Gastroesophageal sphincter (tissue), 4 donors: ENCODE measurements at places on chromosomes 12 and 14. TPM values are rescaled to one million over a fixed set of nuclear protein-coding genes. Genes with fewer than 3 reads are reported as not detected.
A peak's percentile ranks its signal among the peaks of the same experiment; 100 is the strongest.

DNA sequence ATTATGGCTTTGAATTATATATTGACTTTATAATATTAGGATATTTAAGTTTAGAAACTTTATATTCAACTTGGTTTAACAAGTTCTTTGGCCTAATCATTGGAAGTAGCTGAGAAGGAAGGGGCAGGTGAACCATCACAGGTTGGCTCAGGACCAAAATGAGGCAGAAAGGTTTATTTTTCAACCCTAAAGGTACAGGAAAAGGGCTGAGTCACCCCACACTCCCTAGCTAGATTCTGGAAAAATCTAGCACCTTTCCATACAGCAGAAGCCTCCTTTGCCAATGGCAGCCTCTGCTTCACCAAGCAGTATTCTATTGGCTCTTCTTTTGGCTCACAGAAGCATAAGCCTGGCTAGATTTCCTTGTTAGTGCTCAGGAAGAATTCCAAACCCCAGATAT, 19.3 kb upstream of the MED6 start:
- H3K36me3 ChIP-seq, result no peaks in the 10 kb centered on the region
- no peak for ATAC-seq
- H3K27ac ChIP-seq, result no peak overlapping the region
- H3K27me3 ChIP-seq, result peaks cover 4% of the 10 kb centered on the region
- no peak overlapping the region for H3K4me3 ChIP-seq

- no peaks in the 10 kb centered on the region for H3K27me3 ChIP-seq
- no peak overlapping the region for H3K27ac ChIP-seq
- no peak for ATAC-seq
- H3K36me3 ChIP-seq, result no peaks in the 10 kb centered on the region
- H3K4me3 ChIP-seq, result no peak overlapping the region
- no peaks in the 10 kb centered on the region for H3K4me1 ChIP-seq
Observed at GRCh38 chr12:108625228-108625627, 8.5 kb downstream of the SELPLG start.

- H3K4me3 ChIP-seq, result no peak overlapping the region
- no peaks in the 10 kb centered on the region for H3K4me1 ChIP-seq
- no peak overlapping the region for H3K27ac ChIP-seq
Observed at GRCh38 chr12:41367726-41368405, 179.7 kb downstream of the PDZRN4 start.

DNA sequence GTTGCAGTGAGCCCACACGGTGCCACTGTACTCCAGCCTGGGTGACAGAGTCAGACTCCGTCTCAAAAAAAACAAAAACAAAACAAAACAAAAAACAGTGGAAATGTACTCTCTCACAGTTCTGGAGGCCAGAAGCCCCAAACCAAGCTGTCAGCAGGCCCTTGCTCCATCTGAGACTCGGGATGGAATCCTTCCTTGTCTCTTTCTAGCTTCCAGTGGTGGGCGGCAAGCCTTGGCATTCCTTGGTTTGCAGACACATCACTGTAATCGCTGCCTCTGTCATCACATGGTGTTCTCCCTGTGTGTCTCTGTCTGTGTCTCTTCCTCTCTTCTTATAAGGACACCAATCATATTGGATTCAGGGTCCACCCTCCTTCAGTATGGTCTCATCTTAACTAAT, 6.4 kb downstream of the TNS2 start:
- peak overlapping the region; percentile 99 for H3K27ac ChIP-seq
- no peak overlapping the region for H3K4me3 ChIP-seq
- H3K4me1 ChIP-seq, result peaks cover 49% of the 10 kb centered on the region
- no peaks in the 10 kb centered on the region for H3K27me3 ChIP-seq
- no peaks in the 10 kb centered on the region for H3K36me3 ChIP-seq

DNA sequence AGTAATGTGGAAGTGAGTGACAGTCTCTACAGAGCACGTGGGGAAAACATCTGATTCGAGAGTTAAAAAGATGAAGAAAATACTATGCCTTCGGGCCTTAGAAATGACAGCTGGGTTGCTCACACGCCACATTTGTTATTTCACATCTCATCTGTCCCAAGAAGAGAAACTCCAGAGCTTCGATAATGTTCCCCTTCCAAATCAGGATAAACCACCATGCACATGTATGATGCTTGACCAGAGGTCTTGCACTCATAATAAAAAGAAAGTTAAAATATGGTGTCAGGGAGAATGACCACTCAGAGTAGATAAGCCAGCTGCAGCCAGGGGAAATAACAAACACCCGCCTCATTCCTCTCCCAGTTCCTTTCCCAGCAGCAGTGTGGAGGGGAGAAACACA, 34.6 kb downstream of the NIN start:
- H3K36me3 ChIP-seq, result peaks cover 23% of the 10 kb centered on the region
- H3K27me3 ChIP-seq, result no peaks in the 10 kb centered on the region
- H3K4me3 ChIP-seq, result no peak overlapping the region
- no peak for ATAC-seq

- H3K27ac ChIP-seq, result no peak overlapping the region
- no peak overlapping the region for H3K4me3 ChIP-seq
- H3K36me3 ChIP-seq, result no peaks in the 10 kb centered on the region
- H3K4me1 ChIP-seq, result no peaks in the 10 kb centered on the region
- ATAC-seq, result no peak
- H3K27me3 ChIP-seq, result no peaks in the 10 kb centered on the region
Observed at GRCh38 chr12:86772696-86773095, 516.5 kb upstream of the MGAT4C start.

GRCh38 chr12:98042668-98043067, 472.7 kb upstream of the TMPO start:
- H3K4me1 ChIP-seq, result no peaks in the 10 kb centered on the region
- H3K27me3 ChIP-seq, result no peaks in the 10 kb centered on the region
- H3K27ac ChIP-seq, result no peak overlapping the region
- no peak overlapping the region for H3K4me3 ChIP-seq
- H3K36me3 ChIP-seq, result no peaks in the 10 kb centered on the region

- H3K4me3 ChIP-seq, result no peak overlapping the region
- no peak overlapping the region for H3K27ac ChIP-seq
- H3K27me3 ChIP-seq, result no peaks in the 10 kb centered on the region
- no peak for ATAC-seq
Observed at GRCh38 chr12:98935847-98936246, 290.8 kb downstream of the APAF1 start.

- no peak overlapping the region for H3K27ac ChIP-seq
- ATAC-seq, result no peak
- H3K27me3 ChIP-seq, result no peaks in the 10 kb centered on the region
- H3K4me1 ChIP-seq, result no peaks in the 10 kb centered on the region
- H3K36me3 ChIP-seq, result peaks cover 36% of the 10 kb centered on the region
- no peak overlapping the region for H3K4me3 ChIP-seq
Observed at GRCh38 chr12:82475211-82475610, 116.9 kb downstream of the METTL25 start.

DNA sequence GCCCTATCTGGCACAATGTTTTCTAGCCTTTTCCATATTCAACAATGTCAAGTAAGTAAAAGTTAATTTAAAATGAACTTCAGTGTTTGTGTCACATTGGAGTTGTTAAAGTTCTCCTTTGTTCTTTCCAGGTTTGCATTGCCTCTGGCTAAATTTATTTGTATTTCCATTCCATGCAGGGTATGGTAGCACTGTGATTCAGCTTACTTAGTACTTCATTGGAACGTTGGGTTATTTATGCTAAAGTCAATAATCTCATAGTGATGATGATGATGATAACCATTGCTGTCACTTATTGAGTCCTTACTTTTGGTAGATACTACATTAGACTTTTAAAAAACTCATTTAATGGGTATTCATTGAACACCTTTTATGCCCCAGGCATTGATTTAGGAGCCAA, 286.9 kb downstream of the RAD51B start:
- no peak overlapping the region for H3K27ac ChIP-seq
- no peaks in the 10 kb centered on the region for H3K36me3 ChIP-seq
- H3K4me1 ChIP-seq, result peaks cover 10% of the 10 kb centered on the region
- no peak overlapping the region for H3K4me3 ChIP-seq
- H3K27me3 ChIP-seq, result no peaks in the 10 kb centered on the region

DNA sequence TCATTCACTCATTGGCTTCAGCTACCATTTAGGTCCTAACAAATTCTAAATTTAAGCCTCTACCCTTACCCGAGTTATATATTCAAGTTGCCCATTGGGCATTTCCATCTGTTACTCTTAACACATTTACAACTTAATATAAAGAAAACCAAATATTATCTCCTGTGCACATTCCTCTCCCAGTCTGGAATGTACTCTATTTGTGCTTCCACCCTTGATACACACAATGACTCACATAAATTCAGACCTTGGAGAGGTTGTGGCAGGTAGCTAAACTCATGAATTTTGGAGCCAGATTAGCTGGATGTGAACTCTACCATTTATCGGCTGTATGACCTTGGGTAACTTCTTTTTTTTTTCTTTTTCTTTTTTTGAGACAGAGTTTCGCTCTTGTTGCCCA, 51.1 kb downstream of the BRMS1L start:
- no peak overlapping the region for H3K4me3 ChIP-seq
- no peak overlapping the region for H3K27ac ChIP-seq
- ATAC-seq, result no peak
- no peaks in the 10 kb centered on the region for H3K36me3 ChIP-seq
- peaks cover 11% of the 10 kb centered on the region for H3K4me1 ChIP-seq

GRCh38 chr12:63083046-63083445, 68.0 kb downstream of the AVPR1A start:
- no peaks in the 10 kb centered on the region for H3K36me3 ChIP-seq
- H3K27me3 ChIP-seq, result no peaks in the 10 kb centered on the region
- no peak for ATAC-seq
- no peaks in the 10 kb centered on the region for H3K4me1 ChIP-seq
- H3K4me3 ChIP-seq, result no peak overlapping the region

- no peak overlapping the region for H3K4me3 ChIP-seq
- peak overlapping the region; percentile 76 for H3K27ac ChIP-seq
- peak; percentile 91 for ATAC-seq
- H3K27me3 ChIP-seq, result peaks cover 4% of the 10 kb centered on the region
Observed at GRCh38 chr14:95480109-95480886, 36.2 kb downstream of the SYNE3 start.

GRCh38 chr12:88752183-88752582, 171.9 kb upstream of the KITLG start:
- no peaks in the 10 kb centered on the region for H3K4me1 ChIP-seq
- peak overlapping the region; percentile 59 for H3K27ac ChIP-seq
- no peaks in the 10 kb centered on the region for H3K36me3 ChIP-seq
- ATAC-seq, result no peak
- H3K4me3 ChIP-seq, result no peak overlapping the region

GRCh38 chr14:73252491-73253322, 15.4 kb downstream of the PAPLN start:
- H3K27ac ChIP-seq, result no peak overlapping the region
- H3K4me1 ChIP-seq, result no peaks in the 10 kb centered on the region
- H3K27me3 ChIP-seq, result no peaks in the 10 kb centered on the region
- no peak overlapping the region for H3K4me3 ChIP-seq
- H3K36me3 ChIP-seq, result no peaks in the 10 kb centered on the region

- peak overlapping the region; percentile 45 for H3K27ac ChIP-seq
- H3K4me1 ChIP-seq, result no peaks in the 10 kb centered on the region
- H3K4me3 ChIP-seq, result no peak overlapping the region
- no peaks in the 10 kb centered on the region for H3K27me3 ChIP-seq
Observed at GRCh38 chr12:108820707-108821406, 36.5 kb downstream of the SSH1 start.

DNA sequence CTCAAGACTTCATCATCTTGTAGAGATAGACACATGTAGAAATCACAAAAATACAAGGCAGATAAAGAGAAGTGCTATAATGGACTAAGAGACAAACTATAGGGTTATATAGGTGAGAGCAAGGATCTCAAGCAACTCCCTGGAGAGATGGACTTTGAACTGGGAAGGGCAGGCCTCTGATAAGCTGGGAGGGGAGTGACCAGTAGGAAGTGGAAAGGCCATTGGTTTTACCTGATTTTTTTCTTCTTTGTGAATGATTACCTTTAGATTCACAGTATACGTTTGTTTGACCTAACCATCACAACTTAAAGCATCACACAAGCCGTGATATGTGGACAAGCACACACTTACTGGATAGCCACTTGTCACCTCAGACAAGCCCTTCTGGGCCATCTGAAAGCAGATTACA, 5.2 kb upstream of the TEP1 start:
- no peaks in the 10 kb centered on the region for H3K4me1 ChIP-seq
- H3K4me3 ChIP-seq, result no peak overlapping the region
- H3K27ac ChIP-seq, result no peak overlapping the region
- no peaks in the 10 kb centered on the region for H3K27me3 ChIP-seq

DNA sequence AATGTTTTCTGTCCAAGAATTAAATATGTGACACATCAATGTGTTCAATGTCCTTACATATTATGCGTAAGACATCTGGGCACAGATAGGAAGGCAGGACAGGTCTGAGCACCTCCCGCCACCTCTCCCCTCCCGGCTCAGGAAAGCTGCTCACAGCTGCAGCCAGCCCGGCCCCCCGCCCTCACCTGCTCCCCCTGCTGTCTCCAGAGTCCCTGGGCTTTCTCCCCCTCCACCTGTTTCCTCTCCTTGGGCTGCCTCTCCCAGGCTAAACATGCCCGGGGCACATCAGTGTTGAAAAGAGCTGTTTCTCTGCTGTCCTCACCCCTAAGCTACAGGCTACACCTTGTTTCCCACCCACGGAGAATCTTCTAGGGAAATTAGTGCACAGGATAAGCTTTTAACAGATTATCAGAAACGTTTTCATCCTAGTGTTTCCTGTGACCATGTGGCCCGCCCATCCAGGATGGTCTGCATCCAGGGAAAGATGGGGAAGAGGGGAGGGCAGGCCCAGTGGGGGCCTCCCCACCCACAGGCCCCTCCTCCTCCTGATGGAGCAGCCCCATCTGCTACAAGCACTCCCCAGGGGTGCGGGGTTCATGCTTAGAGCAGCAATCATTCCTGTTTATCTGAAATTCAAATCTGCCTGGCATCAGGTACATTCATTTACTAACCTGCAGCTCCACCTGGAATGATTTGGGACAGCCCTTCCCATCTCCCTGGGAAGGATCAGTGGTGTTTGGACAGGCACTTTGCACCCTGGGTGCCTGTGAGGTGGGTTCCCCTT, 273.8 kb upstream of the SFSWAP start:
- no peak overlapping the region for H3K27ac ChIP-seq
- H3K27me3 ChIP-seq, result peaks cover 50% of the 10 kb centered on the region
- ATAC-seq, result no peak
- no peaks in the 10 kb centered on the region for H3K4me1 ChIP-seq

GRCh38 chr12:14157088-14157747, 175.8 kb upstream of the GRIN2B start:
- no peak for ATAC-seq
- H3K4me3 ChIP-seq, result no peak overlapping the region
- H3K27ac ChIP-seq, result no peak overlapping the region

GRCh38 chr12:112635036-112635435, 156.5 kb upstream of the RPH3A start:
- no peaks in the 10 kb centered on the region for H3K36me3 ChIP-seq
- no peak for ATAC-seq
- H3K27ac ChIP-seq, result no peak overlapping the region
- no peak overlapping the region for H3K4me3 ChIP-seq

FOXA1 gene
- total RNA-seq, result not detected

TSPAN8 gene
- 4.3 TPM for total RNA-seq

CLEC2A gene
- not detected for total RNA-seq

PELI2 gene
- total RNA-seq, result 11.6 TPM

HOXC10 gene
- total RNA-seq, result not detected

TEX22 gene
- total RNA-seq, result 0.42 TPM

TPH2 gene
- not detected for total RNA-seq

CCT2 gene
- 95.4 TPM for total RNA-seq

IAPP gene
- not detected for total RNA-seq

AICDA gene
- total RNA-seq, result not detected
